ENCODE measurements at places on chromosomes 3 and 15. TPM values are rescaled to one million over a fixed set of nuclear protein-coding genes. Genes with fewer than 3 reads are reported as not detected.

DNA sequence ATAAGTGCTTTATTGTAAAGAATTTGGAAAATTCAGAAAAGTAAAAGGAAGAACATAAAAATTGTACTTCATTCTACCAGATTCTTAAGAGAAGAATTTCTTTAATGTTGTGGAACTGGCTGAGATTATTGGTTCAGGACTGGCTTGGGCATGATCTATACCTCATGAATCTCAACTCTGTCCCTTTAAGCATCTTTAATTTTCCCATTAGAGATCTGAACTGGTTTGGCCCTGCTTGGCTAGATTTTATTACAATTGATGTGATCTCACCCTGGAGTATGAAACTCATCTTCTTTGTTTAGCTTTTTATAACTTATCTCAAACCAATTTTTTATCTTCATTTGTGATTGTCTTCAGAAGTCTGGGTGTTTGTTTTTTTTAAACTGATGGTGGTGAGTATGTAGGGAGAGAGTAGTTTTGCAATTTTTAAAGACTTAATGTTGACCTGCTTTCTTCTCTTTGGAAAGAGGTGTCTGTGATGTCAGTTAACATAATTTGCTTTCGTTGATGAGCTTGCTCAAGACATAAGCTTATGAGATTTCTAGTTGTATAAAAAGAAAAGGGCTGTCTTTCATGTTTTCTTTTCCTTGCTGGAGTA lies 61.9 kb downstream of the ZNF609 start:
- H3K4me3 ChIP-seq: no peak overlapping the region
- no peak for DNase-seq

GRCh38 chr15:37135225-37135624 lies 34.9 kb upstream of the MEIS2 start:
- H3K4me1 ChIP-seq: peaks cover 11% of the 10 kb centered on the region
- no peak for DNase-seq
- H3K27ac ChIP-seq: no peak overlapping the region

- H3K27me3 ChIP-seq: no peaks in the 10 kb centered on the region
- H3K4me1 ChIP-seq: no peaks in the 10 kb centered on the region
- no peak overlapping the region for H3K4me3 ChIP-seq
- H3K36me3 ChIP-seq: peaks cover 21% of the 10 kb centered on the region
Measured at GRCh38 chr3:124424396-124424795, 305.9 kb upstream of the UMPS start.

DNA sequence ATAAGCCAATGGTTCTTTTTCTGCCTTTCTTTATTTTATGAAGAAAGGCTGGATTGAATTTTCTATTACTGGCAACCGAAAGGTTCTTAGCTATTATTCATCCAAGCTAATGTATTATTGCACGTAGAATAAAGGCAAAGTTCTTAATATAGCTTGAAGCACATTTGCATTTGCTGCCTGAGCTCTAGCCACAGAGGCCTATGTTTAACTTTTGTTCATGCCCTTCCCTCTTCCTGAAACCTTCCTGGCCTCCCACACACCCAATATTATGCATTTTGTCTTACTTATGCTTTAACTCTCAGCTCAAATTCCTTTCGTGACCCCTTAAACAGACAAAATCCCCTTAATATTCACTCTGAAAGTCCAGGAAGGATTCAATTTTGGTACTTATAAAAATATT lies 71.0 kb upstream of the ZNF280D start:
- no peaks in the 10 kb centered on the region for H3K4me1 ChIP-seq
- H3K4me3 ChIP-seq: no peak overlapping the region
- no peak for DNase-seq
- H3K36me3 ChIP-seq: no peaks in the 10 kb centered on the region
- H3K27me3 ChIP-seq: no peaks in the 10 kb centered on the region

DNA sequence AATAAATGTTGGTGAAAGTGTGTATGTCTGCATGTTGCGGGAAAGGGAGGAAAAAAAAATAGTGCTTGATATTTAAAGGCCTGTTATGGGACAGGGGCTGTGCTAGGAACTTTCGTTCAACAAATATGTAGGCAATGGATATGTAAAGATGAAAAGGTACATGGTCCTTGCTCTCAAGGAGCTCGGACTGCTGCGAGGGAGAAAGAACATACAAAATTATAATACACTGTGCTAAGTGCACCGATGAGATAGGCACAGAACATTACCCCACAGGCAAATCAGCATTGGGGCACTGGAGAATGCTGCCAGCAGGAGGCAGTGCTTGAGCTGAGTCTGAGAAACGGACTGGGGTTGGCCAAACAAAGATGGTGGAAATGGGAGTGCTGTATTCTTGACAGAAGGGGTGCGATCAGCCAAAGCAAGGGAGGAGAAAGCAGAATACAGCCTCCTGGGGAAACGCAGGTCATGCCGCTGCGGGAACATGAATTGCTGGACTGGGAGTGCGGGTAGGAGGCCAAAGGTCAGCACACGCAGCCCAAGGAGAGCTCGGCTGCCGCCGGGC lies 649 bp downstream of the C15orf40 start:
- peak; percentile 92 for DNase-seq
- H3K4me3 ChIP-seq: peak overlapping the region; percentile 99
- peak overlapping the region; percentile 88 for H3K27ac ChIP-seq
- peaks cover 20% of the 10 kb centered on the region for H3K4me1 ChIP-seq
- peaks cover 37% of the 10 kb centered on the region for H3K36me3 ChIP-seq
- no peaks in the 10 kb centered on the region for H3K27me3 ChIP-seq

- no peaks in the 10 kb centered on the region for H3K36me3 ChIP-seq
- no peaks in the 10 kb centered on the region for H3K27me3 ChIP-seq
- no peak overlapping the region for H3K27ac ChIP-seq
- H3K4me3 ChIP-seq: no peak overlapping the region
- peaks cover 6% of the 10 kb centered on the region for H3K4me1 ChIP-seq
- DNase-seq: peak; percentile 85
Measured at GRCh38 chr3:126781889-126782491, 78.0 kb downstream of the CHCHD6 start.

GPR27 gene
- total RNA-seq: 0.45 TPM

FBXL2 gene
- total RNA-seq: 9.4 TPM

LRRC31 gene
- total RNA-seq: 35.3 TPM

COPB2 gene
- 105 TPM for total RNA-seq

CHRFAM7A gene
- total RNA-seq: not detected

CLDN18 gene
- 1,096 TPM for total RNA-seq
